ACHN (cell line): ENCODE measurements at places on chromosomes 7 and 10.

GRCh38 chr7:121800916-121801675, 71.9 kb upstream of the PTPRZ1 start:
- DNase-seq, result no peak

- no peak for DNase-seq
Measured at GRCh38 chr7:28395404-28395803, 16.9 kb upstream of the CREB5 start.

DNA sequence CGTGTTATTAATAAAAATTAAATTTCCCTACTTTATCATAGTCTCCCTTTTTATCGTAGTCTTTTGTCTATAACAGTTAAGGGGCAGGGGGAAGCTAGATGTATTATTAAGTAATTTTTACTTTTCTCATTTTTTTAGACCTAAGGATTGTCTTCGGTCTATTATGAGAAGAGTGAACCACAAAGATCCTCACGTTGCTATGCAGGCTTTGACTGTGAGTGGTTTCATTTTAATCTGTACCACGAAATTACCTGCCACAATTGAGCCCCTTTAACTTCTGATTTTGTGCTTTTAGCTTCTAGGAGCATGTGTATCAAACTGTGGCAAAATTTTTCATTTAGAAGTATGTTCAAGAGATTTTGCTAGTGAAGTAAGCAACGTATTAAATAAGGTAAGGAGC, 40.6 kb downstream of the STAM start:
- DNase-seq, result no peak

GRCh38 chr10:63866075-63866746, 345.0 kb downstream of the REEP3 start:
- DNase-seq, result peak; percentile 66

- no peak for DNase-seq
Measured at GRCh38 chr7:135337977-135338550, 104.4 kb downstream of the STRA8 start.

GRCh38 chr7:32150039-32150438, 79.8 kb upstream of the PDE1C start:
- DNase-seq, result no peak

DNA sequence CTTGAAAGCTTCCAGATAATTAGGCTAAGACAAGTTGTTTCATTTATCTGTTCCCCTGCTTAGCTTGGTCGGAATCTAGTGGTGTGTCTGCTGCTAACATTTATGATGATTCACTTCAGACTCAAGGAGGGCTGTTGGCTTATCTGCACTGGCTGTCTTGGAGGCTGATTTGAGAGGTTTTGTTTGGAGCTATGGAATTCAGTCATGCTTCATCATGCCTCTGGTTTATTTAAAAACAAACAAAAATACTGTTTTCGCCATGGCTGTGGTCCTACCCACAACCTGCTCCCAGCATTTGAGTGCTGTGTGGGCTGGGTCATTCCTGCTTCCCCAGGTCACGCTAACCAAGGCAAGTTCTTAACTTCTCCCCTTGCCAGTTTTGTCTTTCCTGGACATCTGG, 11.7 kb upstream of the ARPC1B start:
- no peak for DNase-seq

DNA sequence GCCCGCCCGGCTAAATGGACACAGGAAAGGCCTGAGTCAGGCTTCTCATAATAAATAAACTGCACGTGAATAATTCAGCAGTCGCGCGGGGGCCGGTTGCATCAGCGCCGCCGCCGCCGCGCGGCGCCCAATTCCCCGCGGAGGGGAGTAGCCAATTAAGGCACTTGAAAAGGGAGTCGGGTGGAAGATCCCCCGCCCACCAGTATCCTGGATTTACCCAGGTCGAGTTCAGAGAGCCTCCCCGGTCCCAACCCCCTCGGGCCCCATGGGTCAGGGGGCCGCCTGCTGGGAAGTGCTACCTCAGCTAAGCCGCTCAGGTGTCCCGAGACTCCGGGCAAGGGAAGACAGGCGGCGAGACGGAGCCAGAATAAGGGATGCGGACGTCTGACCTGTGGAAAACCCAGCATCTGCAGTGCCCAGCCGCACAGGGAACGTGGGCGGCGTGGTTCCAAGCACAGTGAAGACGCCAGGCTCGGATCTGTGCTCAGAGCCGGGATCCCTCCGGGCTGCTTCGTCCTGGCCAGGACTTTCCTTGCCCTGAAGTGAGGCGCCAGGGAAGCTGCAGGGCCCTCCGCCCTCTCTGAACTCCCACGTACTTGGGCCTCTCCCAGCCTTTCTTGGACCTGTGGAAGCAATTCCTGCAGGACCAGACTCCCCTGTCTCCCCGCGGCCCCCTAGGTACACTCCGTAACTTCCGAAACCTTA, 7.3 kb upstream of the LBX1 start:
- DNase-seq, result no peak

DNA sequence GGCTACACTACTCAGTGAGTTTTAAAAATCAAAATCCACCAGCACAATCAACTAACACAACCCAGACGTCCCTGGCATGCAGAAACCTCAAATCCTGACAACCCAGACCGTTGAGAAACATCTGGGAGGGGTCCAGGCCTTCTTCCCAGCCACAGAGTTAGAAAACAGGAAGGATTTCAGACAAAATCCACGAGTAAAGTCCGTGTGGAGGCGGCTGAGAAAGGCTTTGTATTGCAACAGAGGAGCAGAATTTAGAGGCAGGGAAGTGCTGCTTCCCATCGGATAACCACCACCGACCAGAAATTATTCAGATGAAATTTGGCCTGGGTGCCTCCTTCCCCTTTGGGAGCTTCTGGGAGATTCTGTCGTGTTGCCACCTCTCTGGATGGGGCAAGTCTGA, 61.5 kb downstream of the TNS3 start:
- DNase-seq, result no peak

DNA sequence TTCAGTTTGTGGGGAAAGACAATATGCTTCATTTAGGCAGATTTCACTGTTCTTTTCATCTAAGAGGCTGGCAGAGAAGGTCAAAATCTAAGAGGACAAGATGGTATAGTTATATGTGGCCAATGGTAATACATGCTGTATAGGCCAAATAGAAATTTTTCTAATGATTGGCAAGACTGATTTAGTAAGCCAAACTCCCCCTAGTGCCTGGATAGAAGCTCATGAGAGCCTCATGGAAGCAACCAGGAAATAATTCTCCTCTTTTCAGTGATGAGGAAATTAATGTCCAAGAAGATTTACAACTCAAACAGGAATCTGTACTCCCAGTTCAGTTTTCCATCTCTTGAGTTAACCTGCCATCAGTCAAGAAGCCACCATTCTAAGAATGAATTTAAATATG, 253.6 kb upstream of the PHF14 start:
- DNase-seq, result peak; percentile 14

DNA sequence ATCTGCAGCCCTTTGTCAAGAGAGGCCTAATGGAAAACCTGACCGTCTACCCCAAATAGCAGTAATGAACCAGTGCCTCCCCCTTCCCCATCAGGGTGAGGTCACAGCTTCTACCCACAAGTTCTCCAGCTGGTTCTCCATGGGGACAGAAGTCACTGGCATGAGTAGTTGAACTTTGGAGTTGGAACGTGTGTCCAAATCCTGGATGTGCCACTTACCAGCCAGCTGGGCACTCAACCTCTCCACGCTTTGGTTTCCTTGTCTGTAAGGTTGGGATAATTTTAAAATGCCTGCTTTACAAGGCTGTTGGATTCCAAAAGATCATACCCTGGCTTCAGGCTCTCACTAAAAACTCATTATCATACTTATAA, 25.6 kb downstream of the PRLHR start:
- DNase-seq, result no peak

GRCh38 chr7:131781-132482, 60.4 kb upstream of the FAM20C start:
- DNase-seq, result no peak

DNA sequence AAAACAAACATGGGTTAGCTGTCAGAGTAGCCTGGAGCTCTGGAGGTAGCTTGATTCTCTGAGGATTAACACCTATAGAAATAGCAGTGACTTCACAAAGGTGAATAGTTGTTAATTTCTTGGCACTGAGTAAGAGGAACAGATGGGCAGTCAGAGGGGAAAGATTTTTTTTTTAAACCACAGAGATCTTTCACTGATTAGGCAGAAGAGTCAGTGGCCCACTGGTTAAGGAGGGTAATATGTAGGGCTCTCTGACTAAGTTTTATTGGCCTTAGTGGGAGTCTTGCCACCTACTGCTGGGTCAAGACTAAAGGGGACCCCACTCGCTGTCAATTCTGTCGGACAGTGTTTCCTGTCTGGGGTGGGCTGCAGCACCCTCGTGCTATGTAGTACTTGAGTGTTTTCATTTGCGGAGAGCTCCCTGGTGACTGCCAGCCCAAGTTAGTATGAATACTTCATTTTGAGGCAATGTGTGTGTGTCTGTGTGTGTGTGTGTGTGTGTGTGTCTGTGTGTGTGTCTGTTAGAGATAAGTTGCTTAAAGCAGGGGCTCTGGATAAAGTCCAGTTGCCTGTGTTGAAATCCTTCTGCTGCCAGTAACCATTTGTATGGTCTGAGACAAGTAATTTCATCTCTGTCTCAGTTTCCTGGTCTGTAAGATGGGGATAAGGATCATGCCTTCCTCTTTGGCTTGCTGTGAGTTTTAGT, 145.2 kb downstream of the ARID5B start:
- DNase-seq, result peak; percentile 76

GRCh38 chr10:118746246-118746645, 8.5 kb downstream of the CACUL1 start:
- no peak for DNase-seq

DNA sequence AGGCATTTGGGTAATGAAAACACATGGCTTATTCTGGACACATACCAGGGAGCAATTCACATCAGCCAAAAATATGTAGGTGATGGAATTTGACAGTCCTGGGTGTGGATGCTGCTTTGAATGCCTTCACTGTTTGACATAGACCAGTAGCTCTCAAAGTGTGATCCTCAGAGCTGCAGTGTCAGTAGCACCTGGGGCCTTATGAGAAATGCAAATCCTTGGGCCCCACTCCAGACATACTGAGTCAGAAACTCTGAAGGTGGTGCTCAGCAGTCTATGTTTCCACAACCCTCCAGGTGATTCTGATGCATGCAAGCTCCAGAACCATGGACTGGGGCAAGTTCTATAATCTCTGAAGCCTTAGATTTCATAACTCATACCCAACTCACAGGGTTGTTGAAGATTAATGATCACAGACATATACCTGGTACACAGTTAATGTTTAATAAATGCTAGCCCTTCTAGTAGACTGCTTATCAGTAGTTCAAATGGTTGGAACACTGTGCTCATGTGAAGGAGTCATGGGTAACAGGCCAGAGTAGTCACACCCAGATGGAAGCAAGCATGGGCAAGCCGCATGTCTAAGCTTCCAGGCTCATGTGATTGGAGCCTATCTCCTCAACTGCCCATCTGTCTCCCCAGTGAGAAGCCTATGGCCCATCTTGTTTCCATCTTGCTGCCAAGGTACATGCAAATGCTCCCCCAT, 715.7 kb downstream of the GRID1 start:
- no peak for DNase-seq

- DNase-seq, result no peak
Measured at GRCh38 chr10:78300526-78300925, 266.9 kb downstream of the RPS24 start.
